NT2/D1 (cell line): ENCODE measurements at places on chromosomes 2 and 18.

GRCh38 chr2:37316181-37316580 is 8.5 kb downstream of the PRKD3 start:
- DNase-seq: no peak

DNA sequence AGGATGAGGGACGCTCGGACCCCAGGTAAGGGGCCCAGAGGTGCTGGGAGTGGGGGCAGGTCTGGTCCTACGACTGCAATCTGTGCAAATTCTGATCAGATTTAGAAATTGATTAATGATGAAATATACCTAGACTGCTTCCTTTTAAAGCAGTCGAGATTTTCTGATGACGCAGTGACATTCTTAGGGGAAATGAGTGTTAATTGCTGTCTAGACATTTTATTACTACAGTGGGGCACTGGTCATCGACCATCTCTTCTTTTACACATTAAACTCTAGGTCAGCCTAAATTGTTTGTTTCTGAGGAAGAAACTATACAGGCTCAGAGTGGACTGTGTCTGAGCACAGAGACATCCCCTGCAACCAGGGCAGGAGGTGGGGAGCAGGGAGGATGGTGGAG is 154.4 kb upstream of the SALL3 start:
- no peak for DNase-seq

- DNase-seq: peak; percentile 23
Measured at GRCh38 chr2:43448011-43448821, 147.6 kb downstream of the THADA start.

DNA sequence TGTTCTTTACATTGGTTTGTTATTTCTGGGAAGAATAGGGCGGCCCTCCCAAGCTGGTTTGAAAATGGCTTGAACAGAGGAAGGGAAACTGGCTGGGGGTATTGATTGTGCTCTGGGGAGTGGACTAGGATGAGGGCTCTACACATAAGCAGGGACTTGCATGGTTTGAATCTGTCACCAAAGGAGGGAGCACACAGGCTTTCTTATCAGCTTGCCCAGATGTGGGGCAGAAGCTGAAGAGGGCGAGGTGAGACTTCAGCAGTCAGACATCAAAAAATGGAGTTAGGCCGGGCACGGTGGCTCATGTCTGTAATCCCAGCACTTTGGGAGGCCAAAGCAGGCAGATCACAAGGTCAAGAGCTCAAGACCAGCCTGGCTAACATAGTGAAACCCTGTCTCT is 7.2 kb upstream of the RAB12 start:
- no peak for DNase-seq

GRCh38 chr2:173647681-173648311 is 293.1 kb downstream of the CDCA7 start:
- no peak for DNase-seq

GRCh38 chr2:196466581-196466980 is 172.9 kb upstream of the CCDC150 start:
- no peak for DNase-seq

DNA sequence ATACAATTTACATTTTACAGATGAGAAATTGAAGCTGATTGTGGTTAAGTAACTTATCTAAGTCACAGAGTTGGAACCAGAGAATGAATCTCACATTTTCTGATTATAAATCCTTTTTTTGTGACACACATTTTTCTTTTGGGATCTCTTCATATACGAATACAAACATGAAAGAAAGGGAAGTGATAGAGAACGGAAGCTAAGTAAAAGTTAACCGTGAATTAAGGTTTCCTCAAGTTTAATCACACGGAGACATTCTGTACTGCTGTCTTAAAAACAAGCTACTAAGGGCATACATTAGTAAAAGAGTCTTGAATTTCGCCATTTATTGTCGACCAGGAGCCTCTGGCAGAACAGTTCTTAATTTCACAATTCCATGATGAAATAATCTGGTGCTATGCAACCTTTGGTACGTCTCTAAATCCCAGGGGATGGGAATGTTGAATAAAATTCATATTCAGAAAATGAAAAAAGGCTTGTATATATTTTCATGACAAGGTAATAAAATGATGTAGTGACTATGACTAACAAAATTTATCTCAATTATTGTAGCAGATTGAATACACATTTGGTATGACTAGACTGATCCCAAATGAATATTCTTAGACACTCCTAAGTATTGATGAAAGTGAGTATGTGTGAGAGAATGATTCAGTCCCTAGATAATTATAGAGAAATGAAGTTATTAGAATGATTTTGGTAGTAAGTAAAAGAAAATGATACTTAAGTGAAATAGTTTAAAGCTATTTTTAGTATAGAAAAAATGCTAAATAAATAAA is 40.3 kb upstream of the ZSWIM2 start:
- no peak for DNase-seq

DNA sequence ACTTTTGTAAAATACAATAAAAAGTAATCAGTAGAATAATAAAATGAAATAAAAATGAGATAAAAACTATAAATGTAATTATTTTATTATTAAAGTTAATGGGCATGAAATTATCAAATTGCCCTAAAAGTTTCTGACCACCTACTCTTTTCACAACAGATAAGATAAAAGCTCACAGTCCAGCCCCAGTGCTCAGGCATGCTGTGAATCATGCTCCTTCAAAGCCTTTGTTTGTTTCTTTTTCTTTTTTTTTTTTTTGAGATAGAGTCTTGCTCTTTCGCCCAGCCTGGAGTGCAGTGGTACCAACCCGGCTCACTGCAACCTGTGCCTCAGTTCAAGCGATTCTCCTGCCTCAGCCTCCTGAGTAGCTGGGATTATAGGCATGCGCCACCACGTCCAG is 181.7 kb downstream of the ANKRD44 start:
- DNase-seq: no peak

DNA sequence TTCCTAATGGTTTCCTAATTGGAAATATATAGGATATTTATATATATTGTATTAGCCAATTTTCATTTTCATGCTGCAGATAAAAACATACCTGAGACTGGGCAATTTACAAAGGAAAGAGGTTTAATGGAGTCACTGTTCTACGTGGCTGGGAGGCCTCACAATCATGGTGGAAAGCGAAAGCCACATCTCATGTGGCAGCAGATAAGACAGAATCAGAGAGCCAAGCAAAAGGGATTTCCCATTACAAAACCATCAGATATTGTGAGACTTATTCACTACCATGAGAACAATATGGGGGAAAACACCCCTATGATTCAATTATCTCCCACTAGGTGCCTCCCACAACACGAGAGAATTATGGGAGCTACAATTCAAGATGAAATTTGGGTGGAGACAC is 242.5 kb upstream of the NETO1 start:
- DNase-seq: no peak

DNA sequence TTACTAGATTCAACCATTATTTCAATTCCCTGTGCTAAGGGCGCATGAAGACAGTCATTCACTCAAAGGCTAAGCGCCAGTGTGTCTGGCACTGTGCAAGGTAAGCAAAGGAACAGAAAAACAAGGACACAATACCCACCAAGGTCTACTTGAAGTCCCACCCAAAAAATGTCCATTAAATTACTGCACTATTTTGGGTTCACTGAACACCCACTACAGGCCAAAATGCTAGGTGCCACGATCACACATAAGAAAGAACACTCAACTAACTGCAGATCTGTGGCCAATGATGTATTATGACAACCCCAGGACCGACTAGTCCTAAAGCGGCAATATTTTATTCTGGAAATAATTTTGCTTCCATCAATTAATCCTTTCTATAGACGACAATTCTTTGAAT is 1.8 kb downstream of the TMEM131 start:
- DNase-seq: no peak

DNA sequence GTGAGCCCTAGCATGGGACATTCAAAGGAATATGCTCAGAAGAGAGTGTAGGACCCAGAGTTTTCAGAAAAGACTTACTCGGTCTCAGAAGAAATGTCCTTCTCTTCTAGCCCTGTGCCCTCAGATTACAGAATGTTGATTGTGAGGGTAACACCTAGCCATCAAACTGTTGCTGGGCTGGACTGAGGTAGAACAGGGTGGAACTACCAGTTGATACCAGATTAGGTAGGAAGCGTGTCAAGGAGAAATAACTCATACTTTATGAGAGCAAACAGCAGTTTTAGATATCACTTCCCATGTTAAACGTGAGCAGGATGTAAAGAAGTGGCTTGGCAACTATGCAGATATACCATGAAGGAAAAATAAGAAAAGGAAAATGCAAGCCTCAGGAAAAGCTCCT is 22.8 kb downstream of the PLEKHB2 start:
- no peak for DNase-seq

GRCh38 chr2:40439473-40439872 is 12.4 kb downstream of the SLC8A1 start:
- no peak for DNase-seq

DNA sequence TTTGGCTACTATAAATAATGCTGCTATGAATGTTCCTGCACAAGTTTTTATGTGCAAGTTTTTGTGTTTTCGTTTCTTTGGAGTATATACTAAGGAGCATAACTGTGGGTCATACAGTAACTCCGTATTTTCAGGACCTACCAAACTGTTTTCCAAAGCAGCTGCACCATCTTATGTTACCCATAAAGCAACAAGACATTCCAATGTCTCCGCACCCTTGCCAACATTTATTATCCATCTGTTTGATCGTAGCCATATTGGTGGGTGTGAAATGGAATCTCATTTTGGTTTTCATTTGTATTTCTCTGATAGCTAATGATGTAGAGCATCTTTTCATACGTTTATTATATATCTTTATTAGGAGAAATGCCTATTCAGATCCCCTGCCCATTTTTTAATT is 13.8 kb downstream of the TMEM131 start:
- DNase-seq: no peak

DNA sequence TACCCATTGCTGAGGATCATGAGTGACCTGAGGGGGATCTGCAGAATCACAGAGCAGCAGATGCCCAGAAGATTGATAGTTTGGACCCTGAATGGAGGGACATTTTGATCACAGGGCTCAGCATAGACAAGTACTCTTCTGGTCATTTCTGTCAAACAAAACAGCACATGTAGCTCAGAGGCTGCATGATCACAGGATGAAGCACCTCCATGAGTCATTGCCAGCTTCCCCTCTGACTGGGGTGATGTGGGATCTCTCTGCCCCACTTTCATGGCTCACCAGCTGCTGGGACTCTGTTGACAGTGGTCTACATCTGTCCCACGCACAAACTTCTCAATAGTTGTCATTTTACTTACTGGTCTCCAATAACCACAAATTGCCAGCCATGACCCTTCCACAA is 264.1 kb downstream of the RPIA start:
- no peak for DNase-seq

- DNase-seq: no peak
Measured at GRCh38 chr18:13036622-13037320, 45.6 kb downstream of the CEP192 start.

- DNase-seq: no peak
Measured at GRCh38 chr2:117537032-117537431, 277.5 kb upstream of the DDX18 start.

DNA sequence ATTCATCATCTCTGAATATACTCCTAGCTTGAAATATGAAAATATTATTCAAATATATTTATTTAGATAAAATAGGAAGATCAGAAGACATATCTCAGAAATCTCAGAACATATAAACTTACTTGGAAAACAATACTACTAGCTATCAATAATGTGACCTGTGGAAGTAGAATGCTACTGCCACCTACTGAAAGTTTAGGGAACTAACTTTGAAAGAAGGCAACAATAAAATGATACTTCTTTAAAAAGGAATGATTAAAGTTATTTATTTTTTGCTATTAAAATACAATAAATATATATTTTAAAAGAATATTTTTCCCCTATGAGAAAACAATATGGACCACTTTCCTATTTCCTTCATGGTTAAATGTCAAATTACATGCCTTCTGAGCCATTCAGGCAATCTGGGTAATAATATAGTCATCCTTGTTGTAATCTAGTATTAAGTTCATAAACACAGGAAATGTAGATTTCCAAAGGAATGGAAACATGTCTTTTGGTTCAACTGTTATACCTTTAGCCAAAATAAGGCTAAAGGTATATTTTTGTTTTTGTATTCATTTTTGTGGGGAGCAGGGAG is 26.0 kb downstream of the ACADL start:
- DNase-seq: no peak

GRCh38 chr18:75582940-75583339 is 155.4 kb upstream of the SMIM21 start:
- DNase-seq: no peak

GRCh38 chr2:159030674-159031380 is 62.4 kb downstream of the TANC1 start:
- peak; percentile 59 for DNase-seq

- DNase-seq: no peak
Measured at GRCh38 chr2:62478093-62478580, 27.9 kb downstream of the TMEM17 start.

GRCh38 chr18:11984091-11984490 is 2.8 kb downstream of the IMPA2 start:
- no peak for DNase-seq

- no peak for DNase-seq
Measured at GRCh38 chr18:62396381-62396780, 71.3 kb downstream of the TNFRSF11A start.

GRCh38 chr18:21265971-21266673 is 24.1 kb downstream of the GREB1L start:
- no peak for DNase-seq

DNA sequence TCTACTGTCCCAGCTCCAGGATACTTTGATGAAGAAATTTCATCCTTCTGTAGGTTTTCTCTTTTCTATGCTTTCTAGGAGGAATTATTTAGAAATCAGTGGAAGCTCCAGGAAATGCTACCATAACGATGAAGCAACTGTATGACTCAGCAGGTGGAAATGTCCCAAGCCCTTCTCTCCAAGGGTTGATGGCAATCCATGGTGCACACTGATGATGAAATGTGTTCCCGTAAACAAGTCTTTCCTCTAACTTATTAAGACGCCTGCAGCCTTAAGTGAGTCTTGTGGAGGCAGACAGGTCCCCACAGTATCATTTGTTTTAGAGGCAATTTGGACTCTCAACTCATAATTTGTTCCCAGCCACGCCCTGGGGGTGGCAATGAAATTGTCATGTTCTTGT is 777.6 kb upstream of the SOX11 start:
- no peak for DNase-seq

- no peak for DNase-seq
Measured at GRCh38 chr2:44869761-44870160, 71.7 kb upstream of the SIX3 start.

GRCh38 chr2:32711219-32711618 is 83.4 kb downstream of the TTC27 start:
- DNase-seq: no peak

- DNase-seq: no peak
Measured at GRCh38 chr2:28539118-28539541, 43.3 kb downstream of the PLB1 start.

- DNase-seq: no peak
Measured at GRCh38 chr2:32652555-32653209, 24.8 kb downstream of the TTC27 start.

- DNase-seq: no peak
Measured at GRCh38 chr2:71303849-71304248, 27.7 kb upstream of the ZNF638 start.

DNA sequence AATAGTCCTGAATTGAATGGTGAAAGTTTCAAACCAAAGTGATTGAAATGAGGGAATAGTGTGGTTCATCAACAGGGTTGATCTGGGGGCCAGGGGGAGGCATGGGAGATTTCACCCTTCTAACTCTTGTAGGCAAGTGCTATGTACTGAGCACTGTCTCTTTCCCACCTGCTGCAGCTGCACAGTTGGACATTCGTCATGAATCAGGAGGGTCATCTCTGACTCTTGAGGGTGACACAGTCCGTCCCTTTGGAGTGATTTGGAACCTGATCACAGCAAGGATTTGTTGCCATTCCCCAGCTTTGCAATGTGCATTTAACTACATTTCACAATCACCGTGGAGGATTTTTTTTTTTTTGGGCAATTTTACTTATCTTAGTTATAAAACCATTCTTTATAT is 224.6 kb downstream of the PHLPP1 start:
- DNase-seq: no peak
